CD8-positive, alpha-beta memory T cell (primary cell): ENCODE measurements at places on chromosomes 3 and 15. TPM values are rescaled to one million over a fixed set of nuclear protein-coding genes. Genes with fewer than 3 reads are reported as not detected.

IGDCC3 gene
- not detected for total RNA-seq

C15orf62 gene
- 0.44 TPM for total RNA-seq

PLSCR5 gene
- total RNA-seq, result not detected

TGM5 gene
- total RNA-seq, result 0.18 TPM

RBP2 gene
- not detected for total RNA-seq

BNC1 gene
- total RNA-seq, result not detected

IL5RA gene
- total RNA-seq, result 0.70 TPM

ARPIN gene
- total RNA-seq, result 0.02 TPM
